ENCODE measurements at places on chromosomes 6 and 20.

GRCh38 chr6:19757036-19757435 is 80.1 kb upstream of the ID4 start:
- no peak for DNase-seq

DNA sequence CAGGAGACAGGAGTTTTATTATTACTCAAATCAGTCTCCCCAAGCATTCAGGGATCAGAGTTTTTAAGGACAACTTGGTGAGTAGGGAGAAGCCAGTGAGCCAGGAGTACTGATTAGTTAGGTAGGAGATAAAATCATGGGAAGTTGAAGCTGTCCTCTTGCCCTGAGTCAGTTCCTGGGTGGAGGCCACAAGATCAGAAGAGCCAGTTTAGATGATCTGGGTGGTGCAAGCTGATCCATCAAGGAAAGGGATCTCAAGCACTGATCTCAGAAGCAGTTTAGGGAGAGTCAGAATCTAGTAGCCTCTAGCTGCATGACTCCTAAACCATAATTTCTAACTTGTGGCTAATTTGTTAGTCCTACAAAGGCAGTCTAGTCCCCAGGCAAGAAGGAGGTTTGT is 706.5 kb upstream of the MAP3K7 start:
- DNase-seq: no peak

DNA sequence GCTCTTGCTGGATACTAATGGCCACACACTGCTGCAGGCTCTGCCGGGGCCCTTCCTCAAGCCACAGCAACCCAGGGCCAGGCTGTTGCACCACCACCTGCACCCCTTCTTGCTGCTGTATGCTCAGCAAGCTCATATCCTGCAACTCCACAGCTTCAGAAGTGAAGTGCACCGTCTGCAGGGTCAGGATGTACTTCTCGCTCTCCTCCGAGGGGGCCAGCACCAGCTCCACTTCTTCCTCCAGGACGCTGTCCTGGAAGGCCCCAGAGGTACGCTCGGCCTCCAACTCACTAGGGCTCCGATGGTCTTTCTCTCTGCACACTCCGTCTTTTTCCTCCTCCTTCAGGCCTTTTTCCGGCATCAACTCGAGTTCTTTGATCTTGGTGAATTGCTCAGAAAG is 1.2 kb downstream of the CTCFL start:
- DNase-seq: no peak

- no peak for DNase-seq
These were observed 114.5 kb downstream of the INSM1 start for GRCh38 chr20:20482453-20482852.

DNA sequence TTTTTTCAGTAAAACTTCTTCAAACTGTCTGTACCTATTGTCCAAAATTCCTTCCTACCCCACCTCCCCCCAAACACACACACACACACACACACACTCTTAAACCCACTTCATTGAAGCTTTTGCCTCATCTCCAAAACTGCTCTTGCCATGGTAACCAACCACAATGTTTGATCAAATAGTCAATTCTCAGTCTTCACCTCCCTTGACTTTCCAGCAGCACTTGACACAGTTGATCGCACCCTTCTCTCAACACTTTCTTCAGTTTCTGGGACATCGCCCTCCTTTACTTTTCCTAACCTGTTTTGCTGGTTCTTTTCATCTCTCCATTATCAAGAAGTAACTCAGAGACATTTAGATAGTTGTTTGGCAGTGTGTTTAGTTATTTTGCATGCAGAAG is 71.5 kb upstream of the COL21A1 start:
- DNase-seq: no peak
